Adipocyte (in vitro differentiated cells): ENCODE measurements at places on chromosomes 1 and 21.

GRCh38 chr1:79133774-79134364 lies 127.3 kb upstream of the ADGRL4 start:
- no peak for DNase-seq

- DNase-seq: no peak
Measured at GRCh38 chr1:57164584-57164983, 198.8 kb upstream of the C8B start.

DNA sequence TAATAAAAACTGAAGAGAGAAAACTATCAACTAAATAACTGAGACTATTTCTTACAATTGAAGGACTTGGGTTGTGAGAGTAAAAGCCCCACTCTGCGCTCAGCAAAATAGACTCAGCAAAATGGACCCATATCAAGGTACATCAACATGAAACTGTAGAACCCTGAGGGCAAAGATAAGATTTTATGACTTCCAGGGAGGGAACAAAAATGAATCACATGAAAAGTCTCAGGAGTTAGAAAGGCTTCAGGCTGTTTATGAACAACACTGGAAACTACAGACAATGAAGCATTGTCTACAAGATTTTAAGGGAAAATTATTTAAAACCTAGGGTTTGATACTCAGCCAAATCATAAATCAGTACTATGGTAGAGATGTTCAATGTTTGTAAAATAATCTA lies 434.3 kb downstream of the PTPRC start:
- DNase-seq: no peak

- no peak for DNase-seq
Measured at GRCh38 chr1:40740039-40740996, 43.3 kb upstream of the KCNQ4 start.

- DNase-seq: no peak
Measured at GRCh38 chr1:93623436-93623835, 58.2 kb downstream of the BCAR3 start.

- DNase-seq: peak; percentile 39
Measured at GRCh38 chr1:98384461-98385141, 276.9 kb upstream of the SNX7 start.

DNA sequence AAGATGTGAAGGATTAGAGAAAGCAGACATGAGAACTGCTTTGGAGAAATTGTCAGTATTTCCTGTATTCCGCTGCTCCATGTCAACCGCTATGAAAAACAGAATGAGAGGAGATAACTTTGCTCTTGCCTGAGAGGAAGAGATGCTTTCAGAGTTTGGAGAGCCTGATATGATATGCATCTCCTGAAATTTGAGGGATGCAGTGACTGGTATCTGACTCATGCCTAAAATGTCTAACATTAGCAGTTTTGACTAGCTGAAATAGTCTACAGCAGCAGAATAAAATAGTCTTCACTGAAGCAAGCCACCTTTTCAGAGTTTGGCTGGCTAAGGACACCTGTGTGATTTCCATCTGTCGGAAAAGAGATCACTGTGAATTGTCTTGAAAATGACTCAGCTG lies 165.8 kb upstream of the LRRC7 start:
- no peak for DNase-seq

DNA sequence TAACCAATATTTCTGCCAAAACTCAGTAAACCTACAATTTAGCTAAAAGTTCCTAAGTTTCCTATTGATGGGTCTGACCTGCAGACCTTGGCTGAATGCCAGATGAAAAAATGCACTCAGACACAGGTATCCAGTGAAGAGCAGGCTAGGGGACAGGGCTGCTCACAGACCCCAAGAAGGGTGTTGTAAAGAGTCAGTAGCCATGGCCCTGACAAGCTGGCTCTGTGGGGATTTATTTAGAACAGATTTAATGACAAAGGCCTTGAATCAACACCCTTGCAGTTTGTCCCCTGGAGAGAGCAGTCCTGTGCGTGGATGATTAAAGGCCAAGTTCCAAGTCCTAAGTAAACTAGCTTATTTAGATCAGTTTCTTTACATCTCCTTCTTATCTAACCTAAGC lies 1243.2 kb upstream of the ADGRL4 start:
- no peak for DNase-seq

- DNase-seq: peak; percentile 70
Measured at GRCh38 chr21:37032877-37033471, 26.5 kb downstream of the RIPPLY3 start.

- DNase-seq: no peak
Measured at GRCh38 chr1:35588197-35588910, 15.2 kb downstream of the TFAP2E start.

DNA sequence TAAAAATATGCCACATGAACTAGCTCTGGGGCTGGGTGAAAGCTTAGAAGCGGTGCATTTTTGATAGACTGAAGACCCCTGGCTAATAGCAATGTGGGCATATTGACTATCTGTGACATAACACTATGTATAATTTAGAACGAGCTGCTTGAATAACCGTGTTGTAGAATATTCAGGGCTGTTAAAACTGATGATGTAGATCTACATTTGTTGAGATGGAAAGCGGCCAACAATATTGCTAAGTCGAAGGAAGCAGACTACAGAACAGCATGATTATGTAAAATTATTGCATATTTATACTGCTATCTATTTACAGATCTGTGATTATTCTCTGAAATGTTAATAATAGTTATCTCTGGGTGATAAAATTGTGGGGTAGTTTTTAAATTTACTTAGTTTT lies 41.1 kb upstream of the BCL10 start:
- no peak for DNase-seq

DNA sequence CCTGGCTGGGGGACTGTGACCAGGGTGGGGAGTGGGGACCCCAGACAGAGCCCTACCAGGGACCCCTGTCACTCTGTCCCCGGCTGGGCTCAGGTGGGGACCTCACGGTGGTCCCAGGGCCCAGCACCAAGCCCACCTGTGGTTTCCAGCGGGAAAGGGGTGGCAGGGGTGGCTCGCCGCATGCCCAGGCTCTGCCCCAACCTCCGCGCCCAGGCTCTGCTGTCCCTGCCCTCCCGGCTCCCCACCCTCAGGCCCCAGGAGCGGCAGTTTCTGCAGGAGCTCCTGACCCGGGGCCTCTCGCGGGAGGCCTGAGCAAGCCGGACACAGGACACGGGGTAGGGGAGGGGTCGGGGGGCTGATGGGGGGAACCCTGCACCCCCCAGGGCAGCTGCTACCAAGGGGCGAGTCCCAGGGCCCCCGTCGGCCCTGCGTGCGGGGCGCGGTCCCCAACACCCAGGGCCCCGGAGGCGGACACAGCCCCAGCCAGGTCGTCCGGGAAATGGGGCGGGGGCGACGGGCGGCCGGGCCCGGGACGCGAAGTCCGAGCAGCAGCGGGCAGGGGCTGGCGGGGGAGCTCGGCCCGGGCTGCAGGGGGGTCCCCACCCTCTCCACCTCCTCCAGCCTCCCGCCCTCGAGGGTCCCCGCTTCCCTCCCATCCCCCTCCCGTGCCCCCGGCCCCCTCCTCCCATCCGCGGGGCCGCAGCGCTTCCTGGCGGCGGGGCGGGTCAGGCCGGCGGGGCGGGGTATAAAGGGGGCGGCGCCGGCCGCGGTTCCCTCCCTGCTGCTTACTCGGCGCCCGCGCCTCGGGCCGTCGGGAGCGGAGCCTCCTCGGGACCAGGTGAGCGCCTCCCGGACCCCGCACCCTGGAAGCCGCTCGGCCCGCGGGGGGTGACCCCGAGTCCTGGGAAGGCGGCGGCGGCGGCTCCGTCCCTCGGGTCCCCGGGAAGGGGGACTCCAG lies at the start of gene COL6A2:
COL6A2 (plus strand) TSS at position 777 of the 958 bp plus-strand sequence.
- DNase-seq: peak; percentile 89

- DNase-seq: no peak
Measured at GRCh38 chr1:185158800-185159199, 1.8 kb downstream of the SWT1 start.

GRCh38 chr1:230972855-230973271 lies 5.8 kb downstream of the TTC13 start:
- peak; percentile 52 for DNase-seq

DNA sequence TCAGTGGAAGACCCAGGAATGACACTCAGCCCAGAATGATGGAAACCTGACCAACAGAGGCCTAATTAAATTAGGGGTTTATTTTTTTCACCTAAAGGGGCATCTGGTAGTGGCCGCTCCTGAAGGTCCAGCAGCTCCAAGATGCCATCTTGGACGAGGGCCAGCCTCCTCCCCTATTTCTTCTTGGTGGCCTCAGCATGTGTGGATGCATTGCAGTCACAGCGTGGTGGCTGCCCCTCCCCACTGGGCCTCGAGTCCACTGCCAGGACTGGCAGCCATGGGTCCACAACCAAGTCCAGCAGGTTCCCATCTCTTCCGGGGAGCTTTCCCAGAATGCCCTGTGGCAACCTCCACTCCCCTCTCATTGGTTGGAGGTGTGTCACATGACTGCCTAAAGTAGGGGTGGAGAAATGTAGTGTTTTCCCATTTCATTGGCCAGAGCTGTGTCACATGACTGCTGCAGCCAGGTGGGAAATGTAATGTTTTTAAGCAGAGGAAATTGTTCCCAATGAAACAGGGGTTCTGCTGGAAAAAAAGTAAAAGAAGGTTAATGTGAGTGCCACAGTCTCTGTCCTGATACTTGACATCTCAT lies 628.2 kb downstream of the PTPRU start:
- no peak for DNase-seq

DNA sequence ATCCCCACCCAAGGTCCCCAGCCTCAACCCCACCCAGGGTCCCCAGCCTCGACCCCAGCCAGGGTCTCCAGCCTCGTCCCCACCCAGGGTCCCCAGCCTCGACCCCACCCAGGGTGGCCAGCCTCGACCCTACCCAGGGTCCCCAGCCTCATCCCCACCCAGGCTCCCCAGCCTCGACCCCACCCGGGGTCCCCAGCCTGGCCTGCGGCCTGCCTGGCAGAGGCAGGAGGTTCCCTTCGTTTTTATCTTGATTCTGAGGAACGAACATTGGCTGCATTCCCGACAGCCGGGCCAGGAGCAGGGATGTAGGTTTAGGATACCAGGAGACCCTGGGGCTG lies 3.4 kb upstream of the PDE9A start:
- DNase-seq: no peak

DNA sequence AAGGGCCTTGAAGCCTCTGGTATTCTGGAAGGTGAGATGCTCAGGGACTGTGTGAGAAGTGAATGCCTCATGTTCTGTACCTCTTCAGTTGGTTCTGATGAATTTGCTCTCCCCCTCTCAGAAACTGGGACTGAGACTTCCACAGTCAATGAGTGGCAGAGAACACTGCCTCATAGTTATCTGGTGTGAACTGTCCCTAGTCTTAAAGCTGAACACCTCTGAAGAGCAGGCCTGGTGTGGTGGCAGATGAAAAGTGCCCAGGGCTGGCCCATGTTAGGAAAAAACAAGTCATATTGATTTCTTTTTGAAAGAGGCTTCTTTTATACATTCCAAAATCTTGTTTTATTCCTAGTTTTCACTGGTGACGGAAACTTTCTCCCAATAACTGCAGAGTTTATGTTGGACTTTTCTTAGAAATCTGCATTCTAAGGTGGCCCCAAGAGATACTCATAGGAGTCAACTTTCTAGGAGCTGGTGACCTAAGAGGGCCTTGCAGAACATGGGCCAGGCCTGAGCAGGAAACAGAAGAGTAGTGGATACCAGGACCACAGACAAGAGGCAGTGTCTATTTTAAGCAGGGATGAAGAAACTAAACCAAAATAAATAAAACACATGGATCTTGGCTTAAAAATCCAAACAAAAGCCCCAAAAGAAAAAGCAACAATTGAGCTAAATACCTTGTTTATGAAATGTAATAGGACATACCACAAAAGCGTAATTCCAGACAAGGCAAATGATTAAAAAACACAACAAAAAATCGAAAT lies 19.5 kb downstream of the DUSP10 start:
- DNase-seq: no peak
